ENCODE measurements at places on chromosomes 7 and 10. TPM values are rescaled to one million over a fixed set of nuclear protein-coding genes. Genes with fewer than 3 reads are reported as not detected.

Gene NCF1
- 1.2 TPM for total RNA-seq

- DNase-seq: no peak
These were observed 16.5 kb downstream of the FAM131B start for GRCh38 chr7:143346018-143346417.

- no peak for DNase-seq
These were observed 400.8 kb downstream of the REEP3 start for GRCh38 chr10:63921908-63922467.

DNA sequence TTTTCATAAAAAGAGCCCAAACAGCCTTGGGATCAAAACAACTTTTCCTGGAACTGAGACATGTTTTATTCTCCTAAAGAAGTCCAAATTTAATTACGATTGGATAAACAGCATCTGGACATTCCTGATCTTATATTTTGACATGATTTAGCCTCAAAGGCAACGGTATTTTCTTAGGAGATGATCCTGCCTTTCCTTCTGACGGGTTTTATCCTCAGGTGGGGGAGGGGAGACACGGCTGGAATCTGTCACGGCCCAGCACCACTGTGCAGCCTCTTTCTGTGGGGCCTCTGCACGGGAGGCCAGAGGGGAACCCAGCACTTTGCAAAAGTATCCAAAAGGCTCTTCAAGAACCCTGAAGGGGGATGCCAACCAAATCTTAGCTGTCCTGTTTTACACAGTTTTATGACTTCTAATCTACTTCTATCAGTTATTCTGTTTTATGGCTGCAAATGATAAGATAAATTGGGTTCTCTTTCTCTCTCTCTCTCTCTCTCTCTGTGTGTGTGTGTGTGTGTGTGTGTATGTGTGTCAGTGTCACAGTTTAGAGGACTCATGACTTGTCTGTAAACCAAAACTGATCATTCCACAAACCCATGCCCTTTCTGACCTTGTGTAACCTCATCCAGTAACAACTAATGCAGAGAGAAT lies 321.1 kb upstream of the NPVF start:
- DNase-seq: no peak

Gene ECHDC3
- total RNA-seq: 201 TPM

GRCh38 chr7:141649137-141649864 lies 52.7 kb downstream of the DENND11 start:
- no peak for DNase-seq

DNA sequence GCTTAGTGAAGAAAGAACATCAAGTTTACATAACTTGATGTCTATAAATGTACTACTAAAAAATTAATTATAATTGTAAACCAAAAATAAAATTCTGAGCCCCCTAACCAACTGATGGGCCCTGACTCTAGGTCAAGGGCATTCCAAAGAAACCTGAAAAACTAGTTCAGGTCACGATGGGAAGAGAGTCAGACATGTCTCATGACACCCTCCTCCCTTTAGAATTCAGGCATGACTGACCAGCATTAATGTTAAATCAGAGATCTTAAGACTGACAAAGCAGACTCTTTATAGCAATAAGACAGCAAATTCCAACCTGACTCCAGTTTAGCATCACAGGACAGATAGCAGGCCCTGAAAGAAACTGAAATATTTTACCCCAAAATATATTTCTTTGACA lies 21.6 kb upstream of the OTUD1 start:
- no peak for DNase-seq

Gene LRRC17
- 9.9 TPM for total RNA-seq

- no peak for DNase-seq
These were observed 73.6 kb downstream of the SNX10 start for GRCh38 chr7:26365077-26365900.

DNA sequence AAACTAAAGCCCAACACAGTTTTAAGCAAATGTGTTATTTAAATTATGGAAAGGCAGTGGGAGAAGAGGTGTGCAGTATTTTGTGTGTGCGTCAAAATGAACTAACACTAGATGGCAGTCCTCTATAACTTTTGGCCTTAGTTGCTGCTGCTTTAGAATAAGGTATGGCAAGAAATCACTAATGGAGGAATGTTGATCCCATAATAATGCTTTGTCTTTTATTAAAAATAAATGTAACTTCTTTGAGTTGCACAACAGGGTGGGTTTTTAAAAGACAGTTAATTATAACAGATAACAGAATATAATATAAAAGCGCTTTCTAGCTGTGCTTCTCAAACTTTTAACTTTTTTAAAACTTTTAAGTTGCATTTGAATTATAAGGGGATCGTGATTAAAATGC lies 56.4 kb downstream of the BBS9 start:
- no peak for DNase-seq

GRCh38 chr10:21069929-21070700 lies 173.0 kb upstream of the NEBL start:
- DNase-seq: no peak

Gene C10orf62
- 0.67 TPM for total RNA-seq

- no peak for DNase-seq
These were observed 18.8 kb upstream of the EBF3 start for GRCh38 chr10:129982825-129983224.

DNA sequence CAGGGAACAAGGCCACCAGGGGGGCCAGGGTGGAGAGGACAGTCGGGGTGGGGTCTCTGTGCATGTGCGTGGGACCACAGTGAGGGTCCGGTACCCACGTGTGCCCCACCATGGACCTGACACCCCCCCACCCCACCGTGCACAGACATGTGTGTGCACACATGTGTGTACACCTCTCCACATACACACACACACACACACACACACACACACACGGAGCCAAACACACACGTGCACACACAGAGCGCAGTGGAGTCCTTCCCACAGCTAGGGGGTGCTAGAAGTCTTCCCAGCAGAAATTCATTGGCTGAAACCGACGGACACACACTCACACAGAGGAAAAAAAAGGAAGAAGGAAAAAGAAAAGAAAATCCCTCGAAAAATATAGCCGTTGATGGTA lies 42.8 kb upstream of the GNA12 start:
- DNase-seq: no peak

Gene UPK3B
- 126 TPM for total RNA-seq

DNA sequence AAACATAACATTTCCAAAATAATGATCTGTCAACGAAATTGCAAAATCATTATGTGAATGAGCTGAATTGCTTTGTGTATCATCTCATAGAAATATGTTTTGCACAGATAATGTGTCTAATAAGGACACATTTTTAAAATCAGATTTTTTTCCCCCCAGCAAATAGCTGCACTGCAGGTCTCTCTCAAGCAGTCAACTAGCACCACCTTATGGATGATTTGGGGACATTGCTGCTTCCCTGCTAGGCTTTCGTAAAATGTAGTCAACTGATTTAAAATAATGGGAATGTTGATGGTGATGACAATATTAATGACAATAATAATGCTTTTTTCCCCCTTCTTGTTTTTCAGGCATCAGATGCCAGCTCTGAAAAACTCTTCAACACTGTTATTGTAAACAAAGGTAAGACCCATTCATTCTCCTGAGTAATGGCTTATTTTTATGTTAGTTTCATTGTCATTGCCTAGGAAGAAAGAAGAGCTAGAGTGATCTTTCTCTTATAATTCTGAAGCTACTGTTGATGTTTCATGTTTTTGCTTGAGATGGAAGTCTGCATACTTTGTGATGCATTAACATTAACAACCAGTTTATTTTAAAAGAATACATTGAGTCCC lies 433.6 kb upstream of the GALNT17 start:
- DNase-seq: no peak

GRCh38 chr7:107220356-107220755 lies 51.6 kb downstream of the HBP1 start:
- no peak for DNase-seq

- peak; percentile 88 for DNase-seq
These were observed 48.8 kb downstream of the DLD start for GRCh38 chr7:107939573-107940489.

DNA sequence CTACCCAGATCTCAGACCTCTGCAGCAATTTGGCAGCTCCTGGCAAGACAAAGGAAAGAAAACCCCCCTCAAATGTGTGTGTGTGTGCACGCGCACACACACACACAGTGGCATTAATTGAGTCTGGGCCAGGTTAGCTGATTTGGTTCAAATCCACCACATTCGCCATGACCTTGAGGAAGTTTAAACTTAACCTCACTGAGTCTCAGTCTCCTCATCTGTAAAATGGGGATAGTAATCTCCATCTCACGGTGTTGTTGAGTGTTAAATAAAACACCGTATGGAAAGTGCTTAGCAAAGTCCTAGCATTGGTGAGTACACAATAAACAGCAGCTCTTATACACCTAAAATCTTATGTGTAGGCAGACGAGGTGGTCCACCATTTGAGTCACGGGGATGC lies 4.9 kb downstream of the LOXL4 start:
- DNase-seq: no peak

Gene CPA5
- not detected for total RNA-seq

GRCh38 chr10:63115732-63116383 lies 17.3 kb upstream of the NRBF2 start:
- peak; percentile 92 for DNase-seq

DNA sequence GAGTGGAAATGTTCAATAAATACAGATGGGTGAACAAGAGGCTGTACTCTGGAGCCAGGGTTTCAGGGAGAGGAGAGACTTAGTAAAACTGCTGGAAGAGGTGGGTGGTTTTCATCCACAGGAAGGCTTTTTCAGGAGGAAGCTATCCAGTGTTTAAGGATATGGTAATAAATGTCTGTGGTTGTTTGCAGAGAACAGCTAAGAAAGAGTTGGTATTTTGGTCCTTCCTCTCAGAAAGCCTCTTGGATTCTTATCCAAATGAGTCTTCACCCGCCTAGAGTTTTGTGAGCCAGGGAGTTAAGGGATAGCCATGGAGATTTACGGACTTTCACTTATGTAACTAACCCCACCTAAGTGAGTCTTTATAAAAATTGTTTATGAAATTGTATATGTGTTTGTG lies 95.7 kb downstream of the GNAI1 start:
- no peak for DNase-seq

Gene MSMB
- not detected for total RNA-seq

- DNase-seq: no peak
These were observed 65.0 kb downstream of the FRMD4A start for GRCh38 chr10:14265709-14266108.

DNA sequence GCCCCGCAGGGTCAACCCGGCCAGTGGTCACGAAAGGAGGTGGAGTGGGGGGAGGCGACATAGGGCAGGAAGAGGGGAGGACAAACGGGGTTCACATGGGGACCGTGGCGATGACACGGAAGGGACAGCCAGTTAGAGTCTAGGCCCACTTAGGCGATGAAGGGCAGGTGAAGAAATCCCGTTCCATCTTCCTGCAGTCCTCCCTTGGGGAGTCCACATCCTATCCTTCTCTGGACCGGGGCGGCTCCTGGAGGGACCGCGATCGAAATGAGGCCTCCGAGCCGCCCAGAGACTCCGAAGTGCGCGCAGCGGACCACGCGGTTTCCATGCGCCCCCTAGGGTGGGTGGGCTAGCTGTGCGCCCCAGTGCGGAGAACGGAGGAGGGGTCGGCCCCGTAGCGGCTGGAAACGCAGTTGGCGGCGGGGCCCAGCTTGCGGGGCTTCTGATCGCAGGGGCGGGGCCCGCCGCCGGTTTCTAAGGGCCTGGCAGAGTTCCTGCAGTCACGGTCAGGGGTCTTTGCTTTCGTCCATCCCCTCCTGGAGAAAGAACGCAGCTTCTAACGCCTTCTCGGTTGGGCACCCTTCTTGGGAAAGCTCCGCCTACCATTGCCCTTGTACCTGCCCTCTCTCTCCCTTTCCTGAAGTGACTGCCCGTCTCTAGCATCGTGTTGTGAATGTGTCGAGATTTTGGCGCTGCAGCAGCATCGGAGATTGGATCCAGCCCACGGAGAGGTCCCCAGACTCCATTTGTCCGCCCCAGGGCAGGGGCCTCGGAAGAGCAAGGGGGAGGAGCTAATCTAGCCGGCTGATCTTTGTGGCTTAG lies 17.9 kb upstream of the TMEM225B start:
- no peak for DNase-seq
